ENCODE measurements at places on chromosomes 2 and 18. TPM values are rescaled to one million over a fixed set of nuclear protein-coding genes. Genes with fewer than 3 reads are reported as not detected.

- no peak overlapping the region for H3K4me3 ChIP-seq
- DNase-seq: no peak
- H3K27ac ChIP-seq: no peak overlapping the region
- H3K36me3 ChIP-seq: no peaks in the 10 kb centered on the region
- no peaks in the 10 kb centered on the region for H3K4me1 ChIP-seq
These were observed 56.3 kb upstream of the LAPTM4A start for GRCh38 chr2:20107776-20108175.

- no peak overlapping the region for H3K27ac ChIP-seq
- H3K36me3 ChIP-seq: no peaks in the 10 kb centered on the region
- no peaks in the 10 kb centered on the region for H3K4me1 ChIP-seq
- H3K27me3 ChIP-seq: no peaks in the 10 kb centered on the region
- no peak for DNase-seq
These were observed 49.5 kb upstream of the POLE4 start for GRCh38 chr2:74908748-74909444.

- no peaks in the 10 kb centered on the region for H3K36me3 ChIP-seq
- no peak overlapping the region for H3K27ac ChIP-seq
- no peaks in the 10 kb centered on the region for H3K4me1 ChIP-seq
- H3K4me3 ChIP-seq: no peak overlapping the region
- DNase-seq: no peak
- H3K27me3 ChIP-seq: no peaks in the 10 kb centered on the region
These were observed 443.7 kb downstream of the DSEL start for GRCh38 chr18:67072791-67073190.

- DNase-seq: peak; percentile 66
- peaks cover 26% of the 10 kb centered on the region for H3K4me1 ChIP-seq
- peak overlapping the region; percentile 6 for H3K27ac ChIP-seq
- H3K4me3 ChIP-seq: peak overlapping the region; percentile 27
- no peaks in the 10 kb centered on the region for H3K36me3 ChIP-seq
These were observed 43.0 kb upstream of the DSG1 start for GRCh38 chr18:31274931-31275330.

DNA sequence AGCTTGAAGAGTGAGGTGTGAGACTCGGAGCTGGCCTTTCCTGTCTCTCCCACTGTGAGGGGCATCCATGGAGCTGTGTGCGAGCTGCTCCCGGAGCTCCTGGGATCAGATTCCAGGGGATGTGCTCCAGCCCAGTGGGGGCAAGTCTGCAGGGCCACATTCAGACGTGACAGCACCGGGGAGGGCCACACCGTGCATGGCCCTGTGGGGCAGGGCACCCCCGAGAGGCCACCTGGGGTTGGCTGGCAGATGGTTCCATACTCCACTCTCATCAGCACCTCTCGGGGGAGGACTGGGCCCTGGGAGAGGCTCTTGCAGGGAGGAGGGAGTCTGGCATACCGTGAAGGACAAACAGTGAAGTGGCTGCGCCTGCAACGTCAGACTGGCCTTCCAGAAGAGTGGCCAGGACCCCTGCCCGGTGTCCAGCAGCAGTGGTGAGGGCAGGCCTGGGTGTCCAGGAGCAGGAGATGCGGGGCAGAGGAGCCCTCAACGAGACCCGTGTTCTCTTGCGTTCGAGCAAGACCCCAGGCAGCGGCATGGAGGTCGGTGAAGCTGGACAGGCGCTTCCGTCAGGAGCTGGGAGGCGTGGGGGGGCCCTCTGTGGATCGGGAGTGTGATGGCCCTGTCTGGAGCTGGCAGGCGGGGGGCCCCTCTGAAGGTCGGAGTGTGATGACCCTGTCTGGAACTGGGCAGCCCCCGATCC, 84.3 kb downstream of the ASB1 start:
- H3K4me3 ChIP-seq: no peak overlapping the region
- H3K4me1 ChIP-seq: no peaks in the 10 kb centered on the region
- no peak overlapping the region for H3K27ac ChIP-seq

GRCh38 chr2:186484062-186484735, 1.9 kb upstream of the ZC3H15 start:
- H3K36me3 ChIP-seq: no peaks in the 10 kb centered on the region
- no peaks in the 10 kb centered on the region for H3K27me3 ChIP-seq
- no peak overlapping the region for H3K4me3 ChIP-seq
- 0 out of 2 replicates have a peak, but pooled peaks cover 4% of the 10 kb centered on the region for H3K4me1 ChIP-seq

DNA sequence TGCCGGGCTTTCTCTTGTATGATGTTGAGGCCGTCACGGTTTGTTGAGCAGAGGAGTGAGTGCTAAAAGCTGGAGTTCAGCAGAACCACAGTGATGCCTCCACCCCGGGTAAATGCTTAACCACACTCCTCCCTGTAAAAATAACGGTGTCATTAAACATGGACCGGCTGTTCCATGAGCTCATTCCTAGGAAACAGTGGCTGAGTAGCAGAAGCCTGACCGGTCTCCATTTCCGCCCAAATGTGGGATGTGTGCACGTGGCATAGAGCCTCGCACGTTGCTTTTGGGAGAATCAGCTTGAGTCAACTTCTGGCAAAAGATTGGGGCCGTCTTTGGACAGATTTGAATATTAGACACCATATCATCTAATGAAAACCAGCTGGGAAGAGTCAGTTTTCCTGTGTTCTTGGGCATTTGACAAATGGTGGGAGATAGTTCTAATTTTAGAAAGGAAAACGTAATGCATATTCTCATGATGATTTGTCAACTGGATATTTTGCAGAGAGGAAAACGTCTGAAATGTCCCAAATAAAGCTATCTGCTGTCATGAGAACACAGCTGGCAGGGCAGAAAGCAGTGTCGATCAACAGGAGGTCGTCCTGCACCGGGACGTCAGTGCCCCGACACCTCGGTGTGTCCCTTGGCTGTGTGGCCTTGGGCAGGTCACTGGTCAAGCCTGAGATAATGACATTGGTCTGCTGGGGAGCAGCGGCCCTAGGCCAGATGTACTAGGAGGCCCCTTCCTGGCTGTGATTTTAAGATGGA, 42.4 kb downstream of the LRRFIP1 start:
- peaks cover 8% of the 10 kb centered on the region for H3K27me3 ChIP-seq
- no peak for DNase-seq
- no peak overlapping the region for H3K4me3 ChIP-seq
- H3K36me3 ChIP-seq: no peaks in the 10 kb centered on the region
- H3K4me1 ChIP-seq: peaks cover 5% of the 10 kb centered on the region

- H3K4me3 ChIP-seq: no peak overlapping the region
- no peaks in the 10 kb centered on the region for H3K27me3 ChIP-seq
- no peak for DNase-seq
- no peak overlapping the region for H3K27ac ChIP-seq
- H3K4me1 ChIP-seq: peaks cover 5% of the 10 kb centered on the region
These were observed 19.5 kb downstream of the RBKS start for GRCh38 chr2:27870724-27871123.

GRCh38 chr2:109331896-109332848, 203.2 kb downstream of the SH3RF3 start:
- H3K36me3 ChIP-seq: no peaks in the 10 kb centered on the region
- peak overlapping the region; percentile 15 for H3K4me3 ChIP-seq
- peaks cover 22% of the 10 kb centered on the region for H3K4me1 ChIP-seq
- peak; percentile 36 for DNase-seq
- H3K27me3 ChIP-seq: no peaks in the 10 kb centered on the region

DNA sequence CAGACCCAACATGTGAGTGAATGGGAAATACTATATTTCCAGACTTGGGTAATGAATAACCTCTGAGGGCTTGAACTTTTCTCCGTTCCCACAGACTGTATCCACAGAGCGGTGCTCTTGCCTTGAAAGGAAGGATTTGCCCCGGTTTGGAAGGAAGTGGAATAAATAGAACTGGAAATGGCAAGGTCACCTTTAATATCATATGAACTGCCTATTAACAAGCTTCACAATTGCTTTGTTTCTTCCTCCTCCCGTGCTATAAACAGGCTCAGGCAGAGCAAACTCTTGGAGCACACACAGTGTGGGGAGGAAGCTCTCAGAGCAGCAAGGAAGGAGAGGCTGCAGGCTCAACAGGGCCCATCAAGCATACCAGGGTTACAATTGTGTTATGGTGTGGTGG, 28.5 kb upstream of the DARS1 start:
- no peaks in the 10 kb centered on the region for H3K36me3 ChIP-seq
- H3K4me3 ChIP-seq: no peak overlapping the region
- no peaks in the 10 kb centered on the region for H3K4me1 ChIP-seq

DNA sequence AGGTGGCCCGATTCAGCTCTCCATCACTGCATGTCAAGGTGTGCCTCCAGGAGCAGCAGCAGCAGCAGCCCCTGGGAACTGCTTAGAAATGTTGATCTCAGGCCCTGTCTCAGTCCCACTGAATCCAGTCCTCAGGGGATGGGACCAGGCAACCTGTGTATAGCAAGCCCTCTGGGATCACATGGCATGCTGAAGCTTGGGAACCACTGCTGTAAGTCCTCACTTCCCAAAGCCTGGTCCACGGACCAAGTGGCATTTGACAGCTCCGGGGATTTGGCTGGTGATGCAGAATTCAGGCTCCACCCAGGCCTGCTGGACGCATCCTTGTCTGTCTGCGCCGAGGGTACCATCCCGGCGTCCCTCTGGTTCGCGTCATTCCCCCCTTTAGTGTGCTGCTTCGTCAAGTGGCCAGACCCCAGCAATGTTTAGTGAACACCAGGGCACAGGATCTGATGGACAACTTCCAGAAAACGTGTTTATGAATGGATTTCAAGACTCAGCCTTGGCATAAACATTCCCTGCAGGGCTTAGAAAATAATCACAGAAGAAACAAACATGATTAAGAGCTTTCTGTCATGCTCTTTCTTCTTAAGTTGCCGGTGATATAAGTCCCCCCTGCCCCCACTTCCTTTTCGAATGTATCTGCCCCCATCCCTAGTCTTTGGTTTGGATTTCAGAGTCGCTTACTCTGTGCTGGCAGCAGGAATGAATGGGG, 234.0 kb downstream of the GBX2 start:
- no peak overlapping the region for H3K4me3 ChIP-seq
- H3K4me1 ChIP-seq: no peaks in the 10 kb centered on the region
- H3K27me3 ChIP-seq: no peaks in the 10 kb centered on the region
- DNase-seq: no peak
- H3K36me3 ChIP-seq: peaks cover 11% of the 10 kb centered on the region

DNA sequence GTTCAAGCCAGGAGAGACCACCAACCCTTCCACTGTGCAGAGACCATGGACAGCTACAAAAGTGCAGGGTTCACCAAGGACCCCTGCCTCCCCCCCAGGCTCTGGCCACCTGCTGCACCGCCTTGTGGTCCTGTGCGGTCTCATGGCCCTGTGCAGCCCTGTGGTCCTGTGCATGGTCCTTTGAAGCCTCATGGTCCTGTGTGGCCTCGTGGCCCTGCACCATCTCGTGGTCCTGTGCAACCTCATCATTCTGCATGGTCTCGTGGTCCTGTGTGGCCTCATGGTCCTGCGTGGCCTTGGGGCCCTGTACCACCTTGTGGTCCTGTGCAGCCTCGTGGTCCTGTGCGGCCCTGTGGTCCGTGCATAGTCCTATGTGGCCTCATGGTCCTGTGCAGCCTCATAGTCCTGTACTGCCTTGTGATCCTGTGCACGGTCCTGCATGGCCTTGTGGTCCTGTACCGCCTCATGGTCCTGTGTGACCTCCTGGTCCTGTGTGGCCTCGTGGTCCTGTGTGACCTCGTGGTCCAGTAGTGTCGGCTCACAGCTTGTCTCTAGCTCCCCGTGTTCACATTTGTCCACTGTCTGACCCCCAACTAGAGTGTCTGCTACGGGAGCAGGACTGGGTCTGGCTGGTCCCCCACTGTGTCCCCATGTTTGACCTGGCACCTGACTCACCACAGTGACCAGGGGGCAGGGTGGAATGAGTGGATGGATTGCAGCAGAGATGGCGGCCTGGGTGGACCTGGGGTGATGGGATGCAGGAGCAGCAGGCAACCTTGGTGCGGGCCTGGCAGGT, 20.0 kb upstream of the OTOS start:
- H3K36me3 ChIP-seq: no peaks in the 10 kb centered on the region
- H3K27ac ChIP-seq: no peak overlapping the region
- no peaks in the 10 kb centered on the region for H3K4me1 ChIP-seq
- DNase-seq: no peak
- H3K4me3 ChIP-seq: no peak overlapping the region
- no peaks in the 10 kb centered on the region for H3K27me3 ChIP-seq

GRCh38 chr2:234479465-234479864, 17.4 kb downstream of the ARL4C start:
- H3K27me3 ChIP-seq: no peaks in the 10 kb centered on the region
- no peak for DNase-seq
- no peaks in the 10 kb centered on the region for H3K36me3 ChIP-seq
- no peaks in the 10 kb centered on the region for H3K4me1 ChIP-seq
- no peak overlapping the region for H3K27ac ChIP-seq
- H3K4me3 ChIP-seq: no peak overlapping the region

- no peaks in the 10 kb centered on the region for H3K27me3 ChIP-seq
- no peaks in the 10 kb centered on the region for H3K36me3 ChIP-seq
- no peak overlapping the region for H3K27ac ChIP-seq
- peaks cover 6% of the 10 kb centered on the region for H3K4me1 ChIP-seq
These were observed 102.2 kb upstream of the RAB6C start for GRCh38 chr2:129877289-129877741.

- H3K4me1 ChIP-seq: peaks cover 6% of the 10 kb centered on the region
- H3K27me3 ChIP-seq: peaks cover 20% of the 10 kb centered on the region
- no peak overlapping the region for H3K27ac ChIP-seq
- no peaks in the 10 kb centered on the region for H3K36me3 ChIP-seq
These were observed 184.4 kb downstream of the MYO3B start for GRCh38 chr2:170362313-170362870.

DNA sequence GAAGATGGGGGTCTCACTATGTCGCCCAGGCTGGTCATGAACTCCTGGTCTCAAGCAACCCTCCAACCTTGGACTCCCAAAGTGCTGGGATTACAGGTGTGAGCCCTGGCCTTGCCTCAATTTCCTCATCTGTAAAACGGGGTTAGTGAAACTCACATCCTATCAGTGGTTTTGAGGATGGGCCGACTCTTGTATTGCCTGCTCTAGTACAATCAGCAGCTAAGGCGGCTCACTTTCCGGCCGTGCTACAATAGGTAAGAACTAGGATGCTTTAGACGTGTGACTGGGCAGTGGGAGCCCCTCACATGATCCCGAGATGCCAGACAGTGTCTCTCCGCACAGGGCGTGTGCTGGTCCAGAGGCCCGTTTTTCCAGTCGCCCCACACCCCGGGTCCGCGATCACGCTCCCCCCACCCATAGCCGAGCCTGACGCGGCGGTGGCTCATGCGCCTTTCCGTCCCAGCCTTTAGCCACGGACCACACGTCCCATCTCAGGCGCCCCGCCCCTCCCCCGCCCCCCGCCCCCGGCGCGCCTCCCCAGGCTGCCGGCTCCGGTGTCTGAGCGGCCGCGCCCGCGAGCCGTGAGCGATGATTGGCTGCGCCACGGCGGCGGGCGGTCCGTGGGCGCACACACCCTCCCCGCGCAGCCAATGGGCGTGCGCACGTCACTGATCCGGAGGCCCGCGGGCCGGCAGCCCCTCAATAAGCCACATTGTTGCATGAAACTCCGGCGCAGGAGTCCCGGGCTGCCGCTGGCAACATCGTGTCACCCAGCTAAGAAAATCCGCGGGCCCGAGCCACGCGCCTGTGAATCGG, at the start of gene HK2:
HK2 (plus strand) TSS at position 710 of the 816 bp plus-strand sequence. CDS start 454 bp downstream, outside the sequence.
- H3K4me1 ChIP-seq: peaks cover 14% of the 10 kb centered on the region
- peak within 1 kb of the TSS; percentile 91 for H3K4me3 ChIP-seq
- H3K36me3 ChIP-seq: peaks cover 4% of the 10 kb centered on the region
- peak within 1 kb of the TSS; percentile 73 for H3K27ac ChIP-seq
- H3K27me3 ChIP-seq: no peaks in the 10 kb centered on the region
- peak; percentile 68 for DNase-seq

The ROCK1 gene
- 38.1 TPM for total RNA-seq

The GAD1 gene
- total RNA-seq: 11.0 TPM

The SPDYA gene
- 1.2 TPM for total RNA-seq

The DNAJC5G gene
- total RNA-seq: 2.5 TPM

The BOK gene
- 41.5 TPM for total RNA-seq

The ARMC9 gene
- total RNA-seq: 16.4 TPM

The OSBPL1A gene
- 18.9 TPM for total RNA-seq

The KANSL3 gene
- 35.8 TPM for total RNA-seq

The FSHR gene
- not detected for total RNA-seq

The RGPD4 gene
- total RNA-seq: 0.07 TPM

The LYG2 gene
- 0.27 TPM for total RNA-seq

The UGT1A3 gene
- not detected for total RNA-seq

The GKN2 gene
- total RNA-seq: not detected

The SERPINB12 gene
- total RNA-seq: not detected

The LYPD6 gene
- 3.0 TPM for total RNA-seq

The SRBD1 gene
- total RNA-seq: 20.6 TPM
